ENCODE measurements at places on chromosomes 16 and 17. TPM values are rescaled to one million over a fixed set of nuclear protein-coding genes. Genes with fewer than 3 reads are reported as not detected.

TMEM208 gene
- total RNA-seq = 59.3 TPM

TMEM204 gene
- total RNA-seq = 1.2 TPM

- no peak for DNase-seq
Measured at GRCh38 chr16:56197192-56197992, 6.1 kb downstream of the GNAO1 start.

DNA sequence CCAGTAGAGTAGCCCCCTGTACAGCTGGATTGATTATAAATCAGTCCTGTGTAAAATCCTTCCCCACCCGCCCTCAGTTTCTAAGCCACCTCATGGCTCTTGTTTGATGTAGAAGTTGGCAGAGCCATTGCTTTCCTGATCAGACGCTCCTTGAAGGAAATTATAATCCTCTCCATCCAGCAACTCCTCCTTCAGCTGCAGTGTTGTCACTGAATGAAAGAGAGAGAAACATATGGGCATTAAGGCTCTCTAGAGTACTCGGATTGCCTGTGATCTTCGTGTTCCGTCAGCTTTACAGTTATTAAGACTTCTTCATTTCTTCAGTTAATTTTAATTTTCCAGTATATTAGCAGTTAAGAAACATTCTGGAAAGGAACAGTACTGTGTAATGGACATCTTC lies 14.3 kb downstream of the NME2 start:
- DNase-seq = no peak

DNA sequence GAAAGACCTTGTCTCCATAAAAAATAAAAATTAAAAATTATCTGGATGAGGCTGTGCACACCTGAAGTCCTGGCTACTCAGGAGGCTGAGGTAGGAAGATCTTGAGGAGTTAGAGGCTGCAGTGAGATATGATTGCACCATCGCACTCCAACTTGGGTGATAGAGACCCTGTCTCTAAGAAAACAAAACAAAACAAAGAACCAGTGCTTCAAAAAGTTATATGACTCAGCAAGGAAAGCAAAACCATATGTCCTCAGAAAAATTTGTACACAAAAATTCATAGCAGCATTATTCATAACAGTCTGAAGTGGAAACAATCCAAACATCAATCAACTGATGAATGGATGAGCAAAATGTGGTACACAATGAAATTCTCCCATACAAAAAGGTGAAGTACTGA lies 48.9 kb downstream of the SLFN5 start:
- DNase-seq = no peak

DNA sequence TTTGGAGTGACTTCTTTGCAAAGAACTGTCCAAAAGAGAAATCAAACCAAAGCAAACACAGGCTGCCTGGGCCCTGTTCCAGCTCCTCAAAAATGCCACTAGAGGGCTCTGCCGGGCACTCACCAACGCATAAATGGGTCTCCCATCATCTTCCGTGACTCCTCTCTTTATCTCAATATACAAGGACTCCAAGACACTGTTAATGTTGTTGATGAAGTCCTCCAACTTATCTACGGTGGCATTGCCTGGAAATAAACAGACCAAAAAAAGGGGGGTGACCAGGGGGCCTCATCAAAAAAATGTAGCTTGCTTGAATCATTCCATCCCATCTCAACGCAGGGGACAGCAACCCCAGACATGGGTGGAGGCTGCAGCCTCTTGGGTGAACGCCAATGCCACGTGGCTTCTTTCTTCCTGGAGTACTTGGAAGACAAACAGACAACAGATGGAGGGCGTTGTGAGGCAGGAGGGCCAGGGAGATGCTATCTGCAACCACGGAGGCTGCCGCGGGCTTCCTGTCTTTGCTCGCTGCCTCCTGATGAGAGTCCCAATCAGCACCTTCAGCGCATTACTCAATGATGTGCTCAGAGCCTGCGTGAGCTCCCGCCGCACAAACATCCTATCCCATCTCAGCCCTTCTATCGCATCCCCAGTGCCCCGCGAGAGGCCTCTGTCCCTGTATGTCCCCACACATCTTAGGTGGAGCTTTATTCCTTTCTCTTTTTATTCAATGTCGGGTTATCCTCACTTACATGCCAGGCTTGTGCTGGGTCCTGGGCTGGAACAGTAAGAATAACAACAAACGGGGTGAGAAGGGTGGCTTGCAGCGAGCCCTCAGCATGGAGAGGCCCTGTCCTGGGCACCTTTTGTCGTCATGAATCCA lies 32.0 kb downstream of the KDM8 start:
- DNase-seq = no peak

DNA sequence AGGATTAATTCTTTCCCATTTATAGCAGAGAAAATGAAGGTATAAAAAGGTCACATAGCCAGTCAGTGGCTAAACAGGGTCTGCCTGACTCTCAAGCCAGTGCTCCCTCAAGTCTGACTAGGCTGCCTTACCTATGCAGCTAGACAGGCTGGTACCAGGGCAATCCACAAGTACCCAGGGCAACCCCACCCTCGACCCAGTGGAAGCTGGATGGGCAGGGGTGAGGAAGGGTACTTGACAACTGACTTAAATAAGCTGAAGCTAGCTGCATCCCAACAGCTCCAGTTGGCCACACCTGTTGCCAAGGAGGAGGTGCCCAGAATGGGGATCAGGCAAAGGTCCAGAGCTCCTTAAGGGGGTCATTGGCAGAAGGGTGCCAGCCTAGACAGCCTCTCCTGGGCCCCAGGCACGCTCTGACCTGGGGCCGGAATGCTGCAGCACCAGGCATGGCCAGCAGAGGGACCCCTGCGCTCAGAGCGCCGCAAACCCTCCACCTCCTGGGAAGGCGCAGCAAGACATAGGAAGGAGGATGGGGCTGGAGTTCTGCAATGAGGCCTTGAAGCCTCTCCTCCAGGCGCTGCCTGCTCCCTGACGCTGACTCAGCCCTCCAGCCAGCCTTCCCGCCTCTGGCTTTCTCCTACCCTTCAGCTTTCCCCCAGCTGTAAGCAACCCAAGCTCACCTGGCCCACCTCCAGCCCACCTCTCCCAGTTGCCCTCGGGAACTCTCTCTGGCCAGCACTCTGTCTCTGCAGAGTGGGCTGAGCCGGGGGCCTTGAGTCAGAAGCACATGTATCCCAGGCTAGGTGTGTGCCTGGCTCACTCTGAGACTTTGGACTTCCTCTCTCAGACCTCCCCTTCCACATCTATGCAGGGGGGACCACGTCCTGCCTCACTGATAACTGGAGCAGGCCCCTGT lies 28.8 kb downstream of the MPP2 start:
- peak; percentile 64 for DNase-seq

DNA sequence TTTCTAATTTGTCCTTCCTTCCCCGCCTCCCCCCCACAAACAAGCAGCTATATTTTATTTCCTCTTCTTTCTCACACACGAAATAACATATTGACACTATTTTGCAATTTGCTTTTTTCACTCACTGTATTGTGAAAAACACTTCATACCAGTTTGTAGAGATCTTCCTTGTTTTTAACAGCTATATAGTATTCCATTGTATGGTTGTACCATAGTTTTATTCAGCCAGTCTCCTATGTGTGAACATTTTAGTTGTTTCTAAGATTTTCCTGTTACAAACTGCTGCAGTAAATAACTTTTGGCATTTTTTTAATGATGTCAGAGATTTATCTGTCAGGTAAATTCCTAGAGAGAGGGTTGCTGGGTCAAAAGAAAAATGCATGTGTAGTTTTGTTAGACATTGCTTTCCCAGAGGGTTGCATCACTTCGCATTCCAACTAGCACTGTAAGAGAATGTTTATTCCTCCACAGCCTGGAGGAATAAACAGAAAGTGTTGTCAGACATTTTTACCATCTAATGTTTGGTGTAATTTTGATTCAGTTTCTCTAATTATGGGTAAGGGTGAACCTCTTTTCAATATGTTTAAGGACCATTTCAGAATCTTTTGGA lies 101.2 kb downstream of the MRTFB start:
- DNase-seq = no peak

DNA sequence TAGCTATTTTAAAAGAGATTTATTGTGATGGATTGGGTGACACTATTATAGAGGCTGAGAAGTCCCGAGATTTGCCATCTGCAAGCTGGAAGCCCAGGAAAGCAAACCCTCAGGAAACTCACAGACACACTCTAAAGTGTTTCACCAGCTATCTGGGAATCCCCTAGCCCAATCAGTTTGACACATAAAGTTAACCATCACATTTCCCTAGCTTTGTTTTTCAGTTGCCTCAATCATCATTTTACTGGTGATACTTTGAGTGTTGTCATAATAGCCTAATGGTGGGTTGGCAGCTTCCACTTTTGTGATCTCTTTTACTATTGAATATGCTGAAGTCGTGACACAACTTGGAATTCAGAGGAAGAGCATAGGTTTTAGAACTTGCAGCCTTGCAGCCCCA lies 1.8 kb downstream of the SGF29 start:
- no peak for DNase-seq

DNA sequence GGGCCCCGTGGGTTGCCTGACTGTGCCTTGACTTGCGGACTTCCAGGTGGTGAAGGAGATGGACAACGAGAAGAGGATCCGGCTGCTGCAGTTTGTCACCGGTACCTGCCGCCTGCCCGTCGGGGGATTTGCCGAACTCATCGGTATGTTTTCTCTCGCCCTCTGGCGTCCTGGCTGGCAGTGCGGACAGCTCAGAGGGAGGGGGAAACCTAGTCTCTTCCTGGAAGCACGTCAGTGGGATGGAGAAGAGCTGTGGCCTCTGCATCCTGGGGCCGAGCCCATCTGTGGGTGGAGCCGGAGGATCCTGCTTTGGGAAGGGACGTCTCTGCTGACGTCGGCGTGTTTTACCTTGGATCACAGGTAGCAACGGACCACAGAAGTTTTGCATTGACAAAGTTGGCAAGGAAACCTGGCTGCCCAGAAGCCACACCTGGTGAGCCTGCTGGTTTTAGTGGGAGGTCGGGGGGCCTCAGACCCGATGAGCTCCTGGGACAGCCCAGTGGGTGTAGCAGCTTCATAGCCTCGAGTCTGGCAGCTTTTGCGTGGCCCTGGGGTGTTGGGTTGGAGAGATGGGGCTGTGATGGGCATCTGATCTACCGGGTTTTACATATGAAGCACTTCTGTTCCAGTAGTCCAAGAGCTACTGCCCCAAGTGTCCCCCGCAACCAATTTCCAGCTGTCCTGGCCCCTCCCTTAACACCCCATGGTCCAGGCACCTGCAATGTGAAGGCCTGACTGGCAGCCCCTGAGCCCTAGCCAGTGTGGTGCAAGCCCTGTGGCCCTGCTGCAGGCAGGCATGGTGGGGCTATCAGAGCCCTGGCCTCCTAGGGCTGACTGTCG lies 11.9 kb upstream of the CLEC18A start:
- DNase-seq = no peak

GRCh38 chr17:78284146-78284545 lies 52.7 kb downstream of the TMEM235 start:
- DNase-seq = no peak

- no peak for DNase-seq
Measured at GRCh38 chr17:66492080-66492479, 189.7 kb downstream of the PRKCA start.

DNA sequence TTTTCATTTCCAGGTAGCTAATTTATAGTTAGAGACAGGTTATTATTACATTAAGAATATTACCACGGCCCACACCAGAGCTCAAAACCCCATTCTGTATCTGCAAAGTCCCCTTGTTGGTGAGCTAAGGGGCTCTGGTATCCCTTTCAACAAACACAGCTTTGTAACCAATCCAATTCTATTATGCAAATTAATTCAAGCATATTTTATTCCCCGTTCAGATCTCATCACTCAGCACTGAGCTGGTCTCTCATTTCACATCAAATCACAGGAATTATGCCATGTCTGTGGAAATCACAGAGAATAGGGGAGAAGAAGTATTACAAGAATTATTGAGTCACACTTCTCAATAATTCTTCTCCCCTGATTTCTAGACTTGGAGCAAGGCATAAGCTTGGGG lies 111.7 kb downstream of the CDH11 start:
- no peak for DNase-seq
